PC-9 (cell line): ENCODE measurements at places on chromosomes 5 and 9. TPM values are rescaled to one million over a fixed set of nuclear protein-coding genes. Genes with fewer than 3 reads are reported as not detected.

The GPBP1 gene
- total RNA-seq: 62.4 and 75.0 TPM in 2 replicates

The ANKRD18A gene
- total RNA-seq: 4.2 and 4.9 TPM in 2 replicates

DNA sequence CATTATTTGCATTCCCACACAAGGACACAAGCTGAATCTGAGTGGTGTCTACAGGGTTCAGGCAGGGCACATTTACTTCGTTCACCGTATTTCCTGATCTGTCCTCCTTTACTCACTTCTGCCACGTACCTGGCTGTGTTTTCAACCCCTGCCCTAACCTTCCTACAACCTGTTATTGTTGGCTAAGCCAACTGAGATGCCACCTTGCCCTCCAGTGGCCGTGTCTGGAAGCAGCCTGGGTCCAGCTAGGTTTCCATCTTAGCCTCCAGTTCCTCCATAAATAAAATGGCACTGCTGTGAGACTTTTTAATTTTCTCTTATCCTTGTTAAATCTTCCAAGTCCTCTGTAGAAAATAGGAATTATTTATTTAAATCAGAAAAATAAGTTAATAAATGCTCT lies 64.8 kb downstream of the ATP10B start:
- H3K27me3 ChIP-seq: no peaks in the 10 kb centered on the region
- DNase-seq: peak; percentile 11
- no peaks in the 10 kb centered on the region for H3K4me1 ChIP-seq
- no peak overlapping the region for H3K27ac ChIP-seq

- H3K36me3 ChIP-seq: no peaks in the 10 kb centered on the region
- H3K4me1 ChIP-seq: no peaks in the 10 kb centered on the region
- H3K4me3 ChIP-seq: no peak overlapping the region
Measured at GRCh38 chr9:137270929-137271695, 6.4 kb upstream of the TOR4A start.

GRCh38 chr9:129185402-129185801 lies 7.3 kb upstream of the IER5L start:
- no peak for DNase-seq
- no peaks in the 10 kb centered on the region for H3K27me3 ChIP-seq
- peaks cover 5% of the 10 kb centered on the region; the same call in 1 of the 2 replicates for H3K4me1 ChIP-seq
- no peaks in the 10 kb centered on the region for H3K36me3 ChIP-seq
- no peak overlapping the region for H3K27ac ChIP-seq
